ENCODE measurements at places on chromosomes 7 and 10.

- DNase-seq: no peak
Observed at GRCh38 chr10:104706886-104707285, 65.8 kb downstream of the SORCS3 start.

GRCh38 chr7:4851459-4852422 lies 10.1 kb downstream of the PAPOLB start:
- DNase-seq: no peak

DNA sequence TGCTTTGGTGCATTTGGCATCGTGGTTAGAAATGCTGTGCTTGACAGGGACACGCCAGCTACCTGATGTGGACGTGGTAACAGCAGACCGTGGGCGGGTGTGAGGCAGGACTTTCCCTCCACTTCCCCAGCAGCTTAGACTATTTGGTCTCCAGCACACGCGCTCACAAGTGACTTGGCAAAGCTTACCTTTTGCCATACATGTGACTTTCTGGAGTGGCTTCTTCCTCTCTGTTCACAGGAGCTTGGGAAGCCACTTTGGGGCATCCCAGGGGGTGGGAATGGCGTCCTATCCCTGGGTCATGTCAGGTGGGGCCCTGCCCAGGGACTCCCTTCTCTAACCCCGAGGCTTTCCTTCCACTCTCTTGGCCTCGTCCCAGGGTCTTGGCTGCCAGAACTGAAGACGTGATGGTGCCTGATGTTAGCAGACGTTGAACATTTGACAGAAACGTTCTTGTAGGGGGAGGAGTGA lies 228.7 kb upstream of the KLF6 start:
- no peak for DNase-seq

DNA sequence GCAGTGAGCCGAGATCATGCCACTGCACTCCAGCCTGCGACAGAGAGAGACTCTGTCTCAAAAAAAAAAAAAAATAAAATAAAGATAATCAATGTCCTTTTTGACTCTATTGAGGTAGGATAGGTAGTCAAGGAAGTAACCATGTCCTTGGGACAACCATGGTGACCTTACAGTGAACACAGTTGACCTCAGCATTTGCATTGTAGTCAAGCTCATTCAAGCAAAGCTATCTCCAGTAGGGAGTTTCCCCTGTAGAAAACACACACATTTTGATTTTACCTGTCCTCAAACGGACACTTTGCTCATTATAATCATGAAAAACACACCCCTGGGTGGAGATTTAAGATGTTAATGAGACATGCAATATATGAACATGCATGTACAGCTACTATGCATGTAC lies 171.7 kb downstream of the KIF20B start:
- no peak for DNase-seq

DNA sequence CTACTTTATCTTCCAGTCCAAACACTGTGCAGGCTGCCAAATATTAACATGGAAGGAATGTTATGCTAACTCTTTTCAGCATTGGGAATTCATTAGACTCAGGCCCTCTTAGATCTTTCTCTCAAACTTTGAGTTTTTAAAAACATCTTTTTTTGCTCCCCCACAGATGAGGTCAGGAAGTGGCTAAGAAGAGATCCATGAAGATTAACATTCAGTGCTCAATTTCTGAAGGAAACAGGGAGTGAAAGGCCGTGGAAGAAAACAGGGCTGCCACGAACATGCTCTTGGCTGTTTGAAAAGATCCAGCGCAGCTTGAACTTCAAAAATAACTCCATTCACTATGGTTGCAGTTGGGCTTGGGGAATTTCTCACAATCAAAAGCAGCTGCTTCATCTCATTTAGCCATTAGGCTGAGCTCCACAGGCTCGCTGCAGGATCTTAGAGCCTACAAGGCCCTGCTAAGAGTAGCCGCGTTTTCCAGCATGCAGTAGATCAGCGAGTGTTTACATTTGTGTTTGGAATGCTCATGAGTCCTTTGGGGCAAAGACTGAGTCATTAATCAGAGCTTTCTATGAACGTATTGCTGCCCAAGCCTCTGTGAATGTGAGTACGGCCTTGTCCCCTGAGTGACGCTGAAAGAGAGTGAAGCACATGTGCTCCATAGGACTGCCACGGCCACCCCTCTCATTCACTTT lies 41.2 kb upstream of the TNS3 start:
- DNase-seq: no peak

- no peak for DNase-seq
Observed at GRCh38 chr10:10126218-10126617, 891.5 kb upstream of the CELF2 start.

- no peak for DNase-seq
Observed at GRCh38 chr10:71882813-71883659, 32.0 kb upstream of the PSAP start.

- DNase-seq: no peak
Observed at GRCh38 chr10:34520510-34520909, 294.6 kb downstream of the PARD3 start.

DNA sequence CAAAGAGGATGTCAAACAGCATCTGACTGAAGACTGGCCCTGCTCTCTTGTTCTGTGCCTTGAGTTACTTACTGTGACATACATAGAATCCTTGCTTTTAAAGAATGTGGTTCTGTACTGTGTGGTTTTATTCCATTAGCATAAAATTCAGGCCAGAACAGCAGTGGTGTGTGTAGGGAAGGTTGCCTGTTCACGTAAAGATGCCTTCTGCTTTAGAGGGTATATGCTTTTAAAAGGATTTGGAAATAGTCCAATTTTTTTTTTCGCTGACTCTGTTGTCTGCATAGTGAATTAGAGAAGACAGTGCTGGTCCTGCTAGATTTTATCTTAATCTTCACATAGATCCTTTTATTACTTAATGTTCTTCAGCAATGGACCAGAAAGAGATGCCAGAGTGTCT lies 470.8 kb upstream of the SEMA3A start:
- DNase-seq: no peak

GRCh38 chr7:27459021-27459730 lies 203.5 kb downstream of the HIBADH start:
- no peak for DNase-seq

DNA sequence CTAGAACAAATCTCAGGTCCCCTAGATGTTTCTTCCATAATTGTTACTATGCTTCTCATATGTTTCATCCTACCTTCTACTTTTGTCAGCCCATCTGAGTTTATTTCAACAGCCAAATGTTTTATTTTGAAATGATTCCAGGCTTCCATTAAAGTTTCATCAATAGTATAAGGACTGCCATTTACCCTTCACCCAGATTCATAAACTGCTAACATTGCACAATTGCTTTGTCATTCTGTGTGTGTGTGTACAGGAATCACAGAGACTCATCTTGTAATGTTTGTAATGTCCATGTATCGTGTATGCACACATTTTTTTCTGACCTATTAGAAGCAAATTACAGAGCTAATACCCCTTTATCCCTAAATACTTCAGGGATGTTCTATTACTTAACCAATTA lies 25.5 kb downstream of the MMRN2 start:
- DNase-seq: no peak

GRCh38 chr7:29289156-29290021 lies 94.8 kb downstream of the CHN2 start:
- no peak for DNase-seq

DNA sequence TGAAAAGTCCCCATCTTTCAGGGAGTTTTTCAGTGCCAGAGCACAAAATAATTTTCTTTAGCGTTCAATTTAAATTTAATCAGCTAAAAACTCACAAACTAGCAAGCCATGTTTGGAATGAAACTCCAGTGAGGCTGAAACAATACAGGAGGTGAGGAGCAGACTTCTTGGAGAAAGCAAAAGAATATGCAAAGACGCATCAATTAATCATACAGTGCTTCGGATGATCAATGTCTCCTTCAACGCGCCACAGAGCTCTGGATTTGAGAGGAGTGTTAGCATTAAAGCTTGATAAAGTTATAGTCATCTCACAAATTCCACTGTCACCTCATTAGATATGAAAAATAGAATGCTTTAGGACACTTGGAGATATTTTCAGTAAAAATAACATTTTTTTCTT lies 248.0 kb downstream of the WDR11 start:
- no peak for DNase-seq

- DNase-seq: no peak
Observed at GRCh38 chr10:76026905-76027304, 595.5 kb downstream of the LRMDA start.

- DNase-seq: no peak
Observed at GRCh38 chr10:103120977-103121735, 71.9 kb downstream of the NT5C2 start.

DNA sequence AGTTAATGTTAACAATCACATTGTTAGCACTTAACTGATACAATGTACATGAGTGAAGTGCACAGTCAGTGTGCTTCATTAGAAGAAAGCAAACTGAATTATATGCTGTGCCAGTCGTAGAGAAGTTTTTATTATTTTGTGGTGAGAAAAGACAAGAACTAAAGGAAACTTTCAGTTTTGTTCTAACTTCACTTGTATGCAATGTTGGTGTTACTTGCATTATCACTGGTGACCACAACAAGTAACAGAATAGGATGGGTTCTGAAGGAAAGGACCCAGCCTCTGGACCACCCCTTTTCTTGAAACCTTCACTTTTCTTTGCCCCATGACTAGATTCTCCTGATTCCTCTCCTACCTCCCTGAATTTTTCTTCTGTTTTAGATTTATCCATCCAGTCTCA lies 123.3 kb upstream of the GAD2 start:
- no peak for DNase-seq
